ENCODE measurements at places on chromosomes 6 and 20.

- DNase-seq: no peak
These were observed 34.4 kb downstream of the CDH26 start for GRCh38 chr20:59992526-59993084.

DNA sequence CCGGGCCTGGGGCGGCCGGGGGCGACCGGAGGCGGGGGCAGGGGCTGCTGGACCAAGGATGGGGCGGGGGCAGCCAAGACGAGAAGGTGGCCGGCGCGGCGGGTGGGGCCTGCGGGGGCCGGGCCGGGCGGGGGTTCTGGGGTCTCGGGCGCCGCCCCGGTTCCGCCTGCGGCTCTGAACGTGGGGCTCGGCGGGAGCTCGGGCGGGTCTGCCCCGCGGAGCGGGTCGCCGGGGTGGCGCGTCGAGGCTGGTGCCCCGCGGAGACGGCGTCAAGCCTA is 204 bp downstream of the ADRM1 start:
- no peak for DNase-seq

- DNase-seq: no peak
These were observed 2.8 kb upstream of the CDH22 start for GRCh38 chr20:46311039-46311650.

- DNase-seq: no peak
These were observed 104.2 kb upstream of the THEMIS start for GRCh38 chr6:128005009-128005408.

DNA sequence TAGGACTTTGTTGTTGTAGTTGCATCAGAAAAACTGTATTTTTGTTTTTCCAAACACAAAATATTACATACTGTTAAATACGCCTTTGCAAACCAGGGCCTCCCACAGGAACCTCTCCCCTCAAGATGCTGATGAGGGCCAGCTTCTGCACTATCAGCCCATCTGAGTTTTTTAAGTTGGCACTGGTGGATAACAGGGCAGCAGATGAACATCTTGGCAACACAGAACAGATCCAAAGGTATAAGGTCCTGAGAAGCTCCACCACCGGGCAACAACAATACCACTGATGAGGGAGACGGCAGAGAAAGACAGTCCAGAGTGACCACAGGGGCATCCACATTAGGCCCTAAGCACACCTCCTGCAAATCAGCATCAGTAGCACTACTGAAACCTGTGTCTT is 177.7 kb downstream of the DLL1 start:
- DNase-seq: no peak

GRCh38 chr6:167207527-167207926 is 49.7 kb upstream of the GPR31 start:
- no peak for DNase-seq

- no peak for DNase-seq
These were observed 6.4 kb upstream of the TBXT start for GRCh38 chr6:166174031-166174430.

DNA sequence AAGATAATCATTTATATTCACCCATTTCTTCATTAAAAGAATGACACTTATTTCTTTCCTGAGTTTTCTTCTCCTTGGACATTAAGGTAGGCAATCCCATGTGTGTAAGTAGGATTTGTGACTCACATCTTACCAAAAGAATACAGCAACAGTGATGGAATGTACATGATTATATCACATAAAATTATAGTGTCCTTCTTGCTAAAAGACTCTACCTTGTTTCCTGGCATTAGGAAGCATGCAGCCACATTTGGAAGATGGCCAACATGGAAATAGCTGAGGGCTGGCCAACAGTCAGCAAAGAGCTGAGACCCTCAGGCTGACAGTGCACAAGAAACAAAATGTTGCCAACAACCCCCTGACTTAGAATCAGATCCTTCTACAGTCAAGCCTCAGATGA is 327.9 kb upstream of the MARCKS start:
- no peak for DNase-seq

Measured in bone marrow (tissue), 2 donors.